ENCODE measurements at places on chromosomes 3 and 15. TPM values are rescaled to one million over a fixed set of nuclear protein-coding genes. Genes with fewer than 3 reads are reported as not detected.

EPHA6 gene
- not detected for total RNA-seq

SLC6A20 gene
- total RNA-seq, result not detected

SMCO1 gene
- total RNA-seq, result not detected

LIPH gene
- under 0.01 TPM for total RNA-seq

TRIM42 gene
- total RNA-seq, result not detected

ERC2 gene
- 1.4 TPM for total RNA-seq

DPH3 gene
- total RNA-seq, result 16.5 TPM

LYZL4 gene
- not detected for total RNA-seq

POTEB gene
- not detected for total RNA-seq

SPINK8 gene
- total RNA-seq, result not detected

CYP1A2 gene
- total RNA-seq, result not detected

EIF3J gene
- 36.7 TPM for total RNA-seq

ROBO2 gene
- 9.6 TPM for total RNA-seq

FURIN gene
- 84.4 TPM for total RNA-seq
